ENCODE measurements at places on chromosomes 13 and 19. TPM values are rescaled to one million over a fixed set of nuclear protein-coding genes. Genes with fewer than 3 reads are reported as not detected.

- peak; percentile 96 for DNase-seq
Observed at GRCh38 chr19:18291590-18292461, 10.4 kb upstream of the JUND start.

ZNF793 gene
- total RNA-seq = 2.9 TPM

PGLYRP2 gene
- not detected for total RNA-seq

TPTE2 gene
- not detected for total RNA-seq

DNA sequence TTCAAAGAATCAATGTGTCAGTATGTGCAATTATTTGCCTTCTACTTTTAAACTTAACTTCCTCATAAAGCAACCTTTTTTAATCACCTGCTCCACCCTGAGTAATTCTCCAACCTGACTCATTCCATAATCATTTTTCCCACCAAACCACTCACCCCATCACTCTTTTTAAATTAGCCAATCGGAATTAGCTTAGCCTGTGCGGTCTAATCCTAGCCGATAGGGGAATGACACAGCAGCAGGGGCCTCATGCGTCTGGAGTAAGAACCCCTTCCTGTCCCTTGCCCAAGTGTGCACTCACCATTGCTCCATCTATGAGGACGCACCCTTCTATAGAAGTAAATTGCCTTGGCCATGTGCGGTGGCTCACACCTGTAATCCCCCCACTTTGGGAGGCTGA lies 27.4 kb upstream of the ZNF83 start:
- no peak for DNase-seq

ACP7 gene
- total RNA-seq = not detected

DNA sequence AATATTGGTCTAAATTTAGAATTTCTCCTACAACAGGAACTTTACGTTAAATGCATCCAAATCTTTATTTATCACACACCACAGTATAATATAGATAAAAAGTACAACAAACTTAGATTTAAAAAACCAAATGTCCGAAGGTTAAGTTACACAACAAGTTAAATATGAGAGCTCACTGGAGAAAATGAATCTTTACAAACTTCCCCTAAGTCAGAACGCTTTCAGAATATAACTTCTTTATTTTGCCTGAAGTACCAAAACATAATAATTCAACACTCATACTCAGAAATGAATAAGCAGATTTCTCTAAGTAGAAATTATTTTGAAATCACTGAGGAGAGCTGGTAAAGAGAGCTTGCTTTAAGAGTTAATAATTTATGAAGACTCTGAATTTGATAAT lies 33.8 kb downstream of the TSC22D1 start:
- no peak for DNase-seq

GRCh38 chr19:5038631-5039271 lies 69.8 kb downstream of the KDM4B start:
- no peak for DNase-seq

DNA sequence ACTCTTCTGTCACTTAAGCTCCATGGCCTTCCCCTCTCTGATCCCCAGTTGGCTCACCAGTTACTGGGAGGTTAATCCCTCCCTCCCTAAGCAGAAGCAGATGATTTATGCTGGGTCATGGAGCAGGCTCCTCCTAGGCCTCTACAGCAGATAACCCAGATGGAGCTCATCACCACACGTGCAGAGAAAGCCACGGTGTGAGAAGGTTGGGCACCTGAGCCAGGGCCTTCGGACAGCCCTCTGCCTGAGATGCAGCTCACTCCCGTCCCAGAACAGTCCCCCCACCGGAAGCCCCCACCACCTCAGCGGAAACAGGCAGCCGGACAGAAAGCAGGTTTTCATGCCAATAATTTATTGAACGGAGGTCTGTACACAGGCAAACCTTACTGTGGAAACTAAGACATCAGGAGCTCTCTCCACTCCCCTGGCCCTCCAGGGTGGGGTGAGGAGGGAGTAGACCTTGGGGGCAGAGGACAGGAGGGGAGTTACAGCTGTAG lies 9.8 kb downstream of the ZNF526 start:
- DNase-seq = no peak

DNA sequence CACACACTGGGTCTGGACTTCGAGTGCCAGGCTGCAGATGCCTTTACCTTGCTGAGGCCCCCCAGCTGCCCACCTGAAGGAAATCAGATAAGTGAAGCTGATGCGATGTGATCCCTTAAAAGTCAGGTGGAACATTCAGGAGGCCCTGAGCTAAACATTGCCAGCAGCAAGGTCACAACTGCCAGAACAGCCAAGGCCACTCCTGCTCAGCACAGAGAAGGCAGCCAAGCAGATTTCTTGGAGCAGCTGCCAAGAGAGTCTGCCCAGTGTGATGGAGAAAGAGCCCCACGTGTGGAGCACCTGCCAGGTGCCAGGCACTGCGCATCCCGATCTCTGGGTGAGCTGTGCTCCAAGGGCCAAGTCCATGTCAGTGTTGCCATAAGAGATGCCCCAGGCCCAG lies 20.6 kb upstream of the UQCRFS1 start:
- no peak for DNase-seq

IGFL2 gene
- total RNA-seq = not detected
